IMR-90 (cell line): ENCODE measurements at places on chromosomes 5 and 9. TPM values are rescaled to one million over a fixed set of nuclear protein-coding genes. Genes with fewer than 3 reads are reported as not detected.

DNA sequence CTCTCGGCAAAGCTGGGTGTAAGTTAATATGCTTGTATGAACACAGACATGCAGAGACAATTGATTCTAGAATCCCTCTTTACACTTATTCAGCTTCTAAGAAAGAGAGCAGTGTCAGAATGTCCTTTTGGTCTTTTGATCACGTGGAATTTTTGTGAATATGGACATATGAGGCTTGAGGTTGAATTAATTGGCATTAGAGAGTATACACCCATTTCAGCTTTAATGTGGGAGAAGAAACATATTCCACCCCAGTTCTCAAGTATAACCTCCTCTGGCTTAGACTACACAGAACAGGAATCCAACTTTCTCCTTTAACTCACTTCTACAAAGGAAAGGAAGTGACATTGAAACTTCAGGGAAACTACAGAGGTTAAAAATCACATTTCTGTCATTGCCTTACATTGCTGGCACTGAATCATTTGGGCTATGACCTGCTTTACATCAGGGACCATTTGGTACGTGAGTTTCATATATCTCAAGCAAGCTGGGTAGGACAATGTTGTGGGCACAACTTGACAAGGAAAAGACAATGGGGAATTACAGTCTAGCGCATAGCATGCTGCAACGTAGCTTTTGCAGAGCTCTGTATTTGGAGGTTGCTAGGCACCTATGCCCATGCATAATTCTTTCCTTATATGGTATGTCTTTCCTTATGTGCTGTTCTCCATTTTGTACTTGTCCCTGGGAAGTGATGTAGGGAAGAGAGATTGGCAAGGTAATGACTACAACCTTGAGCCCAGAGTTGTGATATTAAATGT is 19.5 kb downstream of the DAB2 start:
- no peak for DNase-seq

DNA sequence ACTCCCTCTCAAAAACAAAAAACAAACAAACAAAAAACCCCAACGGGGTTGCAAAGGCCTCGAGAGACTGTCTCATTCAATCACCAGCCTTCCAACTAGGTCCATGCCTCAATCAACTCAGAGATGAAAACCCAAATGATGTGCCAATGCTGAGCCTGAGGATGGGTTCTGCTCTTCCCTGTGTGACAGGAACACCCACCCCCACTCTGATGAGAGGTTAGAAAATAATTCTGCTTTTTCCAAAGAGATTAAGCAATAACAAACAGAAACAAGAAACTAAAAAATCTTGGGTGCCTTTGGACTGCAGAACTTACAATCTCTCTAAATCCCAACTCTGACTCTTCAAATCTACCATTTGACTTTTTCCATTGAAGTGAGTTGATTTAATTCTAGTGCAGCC is 25.5 kb upstream of the FBP1 start:
- no peak for DNase-seq

DNA sequence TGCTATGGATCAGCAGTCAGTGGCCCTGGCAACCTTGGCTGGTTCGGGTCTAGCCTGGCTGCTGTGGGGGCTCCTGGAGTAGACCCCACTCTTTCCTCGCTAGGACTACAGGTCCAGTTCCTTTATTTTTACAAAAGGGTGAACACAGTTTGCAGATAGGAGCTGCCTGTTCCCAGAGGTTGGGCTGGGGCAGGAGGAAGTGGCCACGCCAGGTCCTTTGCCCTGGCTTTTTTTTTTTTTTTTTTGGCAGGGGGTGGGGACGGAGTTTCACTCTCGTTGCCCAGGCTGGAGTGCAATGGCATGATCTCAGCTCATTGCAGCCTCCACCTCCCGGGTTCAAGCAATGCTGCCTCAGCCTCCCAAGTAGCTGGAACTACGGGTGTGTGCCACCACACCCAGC is 7.9 kb downstream of the SLC2A6 start:
- no peak for DNase-seq

MED7 gene
- polyA plus RNA-seq: 7.3 and 9.0 TPM in 2 replicates

IL4 gene
- polyA plus RNA-seq: not detected in 2 replicates

DNA sequence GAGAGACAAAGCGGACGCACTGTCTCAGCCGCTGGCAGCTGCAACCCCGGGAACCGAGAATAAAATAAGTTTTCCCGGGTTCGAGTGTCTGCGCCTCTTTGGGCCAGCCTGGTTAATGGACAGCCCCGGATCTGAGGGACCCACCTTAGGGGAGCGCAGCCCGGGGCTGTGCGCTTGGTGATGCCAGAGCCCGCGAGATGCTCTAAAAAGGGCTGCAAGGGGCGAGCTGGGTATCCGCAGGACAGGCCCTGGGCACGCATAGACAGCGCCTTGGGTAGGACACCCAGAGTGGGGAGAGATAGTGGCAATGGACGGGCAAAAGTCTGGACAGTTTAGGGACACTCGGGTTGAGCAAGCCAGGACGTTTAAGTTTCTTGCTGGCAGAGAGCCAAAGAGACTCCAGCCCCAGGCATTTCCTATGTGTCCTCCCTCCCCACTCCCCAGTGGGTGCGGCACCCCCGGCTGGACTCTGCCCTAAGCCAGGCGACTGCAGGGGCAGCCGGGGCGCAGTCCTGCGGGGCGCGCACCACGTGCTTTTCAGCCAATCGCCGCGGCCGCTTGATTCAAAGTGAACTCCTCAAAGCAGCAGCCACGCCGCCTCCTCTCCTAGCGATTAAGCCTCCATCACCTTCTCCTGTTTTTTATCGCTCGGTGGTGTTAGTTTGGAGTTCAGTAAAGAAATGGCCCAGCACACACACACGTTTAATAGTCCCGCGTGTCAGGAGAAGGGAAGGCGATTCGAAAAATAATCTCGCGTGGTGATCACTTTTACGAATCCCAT is 616 bp upstream of the ENC1 start:
- DNase-seq: peak; percentile 64

NUTM2F gene
- polyA plus RNA-seq: not detected in 2 replicates

- no peak for DNase-seq
Measured at GRCh38 chr9:136674786-136675349, 12.2 kb downstream of the EGFL7 start.

PARP8 gene
- 6.5 and 6.9 TPM in 2 replicates for polyA plus RNA-seq

SLC36A3 gene
- polyA plus RNA-seq: not detected in 2 replicates

DNA sequence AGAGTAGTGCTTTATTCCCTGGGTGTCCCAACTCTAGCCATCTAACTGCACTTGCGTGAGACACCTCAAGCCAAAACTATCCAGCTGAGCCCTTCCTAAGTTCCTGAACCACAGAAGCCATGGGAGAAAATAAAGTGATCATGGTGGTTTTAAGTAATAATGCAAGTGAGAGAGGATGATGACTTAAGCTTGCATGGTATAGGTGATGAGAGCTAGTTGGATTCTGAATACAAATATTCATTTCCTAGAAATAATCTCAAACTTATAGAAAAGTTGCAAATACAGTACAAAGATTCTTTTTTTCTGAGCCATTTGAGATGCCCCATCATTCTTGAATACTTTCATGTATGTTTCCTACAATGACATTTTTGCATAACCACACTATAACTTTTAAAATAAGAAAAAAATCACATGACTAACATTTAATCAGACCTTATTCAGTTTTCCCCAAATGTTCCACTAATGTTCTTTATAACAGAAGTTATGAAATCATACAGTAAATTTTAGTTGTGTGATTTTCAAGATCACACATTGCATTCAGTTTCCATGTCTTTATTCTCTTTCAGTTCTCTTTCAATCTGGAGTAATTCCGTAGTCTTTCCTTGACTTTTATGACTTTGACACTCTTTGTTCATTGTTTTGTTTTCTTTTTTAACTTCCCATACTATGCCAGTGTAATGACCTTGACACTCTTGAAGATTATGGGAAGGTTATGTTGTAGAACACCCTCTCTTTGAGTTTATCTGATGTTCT is 5.5 kb upstream of the AK3 start:
- DNase-seq: no peak
